ENCODE measurements at places on chromosomes 1 and 21.

DNA sequence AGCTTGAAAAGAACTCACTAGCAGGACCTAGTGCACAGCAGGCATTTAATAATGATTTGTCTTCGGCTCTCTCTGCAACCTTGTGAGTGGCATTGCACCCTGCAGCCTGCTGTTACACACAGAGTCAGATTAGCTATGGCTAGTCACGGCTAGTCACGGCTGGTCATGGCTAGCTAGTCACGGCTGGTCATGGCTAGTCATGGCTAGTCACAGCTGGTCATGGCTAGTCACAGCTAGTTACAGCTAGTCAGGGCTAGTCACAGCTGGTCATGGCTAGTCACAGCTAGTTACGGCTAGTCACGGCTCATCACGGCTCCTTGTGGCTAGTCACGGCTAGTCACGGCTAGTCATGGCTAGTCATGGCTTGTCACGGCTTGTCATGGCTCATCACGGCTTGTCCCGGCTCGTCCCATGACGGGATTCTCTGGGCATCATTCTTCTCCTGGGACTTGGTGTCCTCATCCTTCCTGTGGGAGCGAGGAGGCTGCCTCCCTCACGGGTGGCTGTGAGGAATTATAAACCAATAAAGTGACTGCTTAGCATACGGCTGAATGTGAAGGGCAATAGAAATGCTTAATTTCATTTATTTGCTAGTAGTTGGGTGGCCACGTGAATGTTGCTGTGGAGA is 12.5 kb upstream of the KIF26B start:
- DNase-seq = no peak

DNA sequence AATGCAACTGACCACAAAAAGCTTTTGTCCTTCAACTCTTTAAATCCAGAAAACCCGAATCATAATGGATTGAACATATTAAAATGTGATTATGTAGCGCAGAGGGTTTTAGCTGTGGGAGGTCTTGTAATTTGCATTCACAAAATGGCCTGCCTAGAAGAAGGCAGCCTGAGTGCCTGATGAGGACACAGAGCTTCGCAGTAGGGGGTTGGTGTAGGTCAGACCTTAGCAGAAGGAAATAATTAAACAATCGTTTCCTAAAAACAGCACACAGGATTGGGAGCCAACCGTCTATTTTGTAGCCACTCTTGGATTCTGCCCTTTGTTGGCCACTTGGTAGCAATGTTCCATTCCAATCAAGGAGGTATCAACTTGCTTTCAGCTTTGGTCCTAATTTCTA is 195.7 kb upstream of the KIAA0040 start:
- no peak for DNase-seq

GRCh38 chr1:84427250-84428188 is 29.2 kb downstream of the DNASE2B start:
- no peak for DNase-seq

DNA sequence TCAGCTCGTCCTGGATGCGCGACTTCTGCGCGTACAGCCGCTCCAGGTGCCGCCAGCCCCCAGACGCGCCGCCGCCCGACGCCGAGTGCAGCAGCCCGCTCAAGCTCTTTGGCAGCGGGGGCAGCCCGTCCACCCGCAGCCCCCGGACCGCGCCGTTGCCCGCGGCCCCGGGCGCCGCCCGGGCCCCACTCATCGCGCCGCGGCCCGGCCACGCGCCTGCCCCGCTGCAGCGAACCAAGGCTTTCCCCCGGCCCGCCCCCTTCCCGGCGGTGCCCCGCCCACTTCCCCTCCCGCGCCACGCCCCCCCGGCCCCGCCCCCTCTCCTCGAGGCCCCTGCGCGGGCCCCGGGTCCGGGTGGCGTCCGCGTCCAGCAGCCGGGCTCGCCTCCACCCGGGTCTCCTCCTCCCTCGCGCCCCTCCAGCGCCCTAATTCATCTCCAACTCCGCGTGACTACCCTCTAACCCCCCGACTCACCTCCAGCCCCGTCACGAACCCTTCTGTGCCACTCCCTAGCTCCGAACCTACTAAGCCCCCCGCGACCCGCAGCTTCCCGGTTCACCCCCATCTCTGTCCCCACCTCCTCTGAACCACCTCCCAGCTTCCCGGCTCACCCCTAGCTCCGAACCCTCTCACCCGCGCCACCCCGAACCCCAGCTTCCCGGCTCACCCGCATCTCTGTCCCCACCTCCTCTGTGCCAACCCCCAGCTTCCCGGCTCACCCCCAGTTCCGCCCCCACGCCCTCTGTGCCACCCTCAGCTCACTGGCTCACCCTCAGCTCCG is at the start of gene FAM89A:
TSS of gene FAM89A (minus strand) at position 236 of the 781 bp plus-strand sequence. CDS start at position 193, 43 bp downstream.
- peak; percentile 85 for DNase-seq

- DNase-seq = no peak
Observed at GRCh38 chr1:72399807-72400206, 117.5 kb upstream of the NEGR1 start.

GRCh38 chr1:58784758-58785441 is 1.1 kb upstream of the JUN start:
- peak; percentile 90 for DNase-seq

GRCh38 chr1:159989581-159989980 is 35.5 kb upstream of the SLAMF9 start:
- no peak for DNase-seq

DNA sequence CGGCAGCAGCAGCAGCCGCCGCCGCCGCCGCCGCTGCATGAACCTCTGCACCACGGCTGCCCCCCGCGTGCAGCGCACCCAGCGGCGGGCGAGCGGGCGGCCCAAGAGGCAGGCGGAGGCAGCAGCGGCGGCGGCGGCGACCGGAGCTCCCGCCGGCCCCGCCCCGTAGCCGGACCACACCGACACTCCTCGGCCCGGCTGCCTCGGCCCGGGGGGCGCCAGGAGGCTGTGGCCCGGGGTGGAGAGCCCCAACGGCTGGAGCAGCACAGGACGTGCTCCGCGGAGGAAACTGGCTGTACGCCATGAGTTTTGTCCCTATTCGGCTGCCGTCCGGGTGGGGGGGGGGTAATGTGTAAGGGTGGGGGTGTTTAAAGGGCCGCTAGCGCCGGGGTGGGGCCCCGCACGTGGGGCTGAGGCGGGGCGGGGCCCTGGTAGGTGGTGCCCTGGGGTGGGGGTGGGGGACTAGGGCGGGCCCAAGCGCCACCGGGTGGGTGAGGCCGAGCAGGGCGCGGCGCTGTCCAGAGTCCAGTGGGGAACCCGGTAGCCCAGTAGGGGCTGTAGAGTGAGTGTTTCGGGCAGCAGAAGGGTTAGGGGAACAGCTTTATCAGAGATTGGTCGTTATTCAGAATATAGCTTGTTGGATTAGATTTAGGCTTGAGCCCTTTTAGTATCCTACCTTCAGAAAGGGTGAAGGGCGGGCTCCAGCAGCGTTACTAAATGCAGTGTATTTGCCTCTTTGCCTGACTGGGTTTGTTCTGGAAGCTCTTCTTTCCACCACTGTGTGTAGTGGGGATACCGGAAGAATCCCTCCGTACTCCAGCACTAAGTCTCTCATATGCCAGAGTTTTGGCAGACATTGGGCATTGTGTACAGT is at the start of gene FAM78B:
TSS of gene FAM78B (minus strand) at position 304 of the 874 bp plus-strand sequence. CDS start 753 bp downstream, outside the sequence.
- peak; percentile 91 for DNase-seq

GRCh38 chr21:18655931-18656330 is 252.3 kb upstream of the TMPRSS15 start:
- DNase-seq = no peak

GRCh38 chr21:38447611-38448010 is 50.7 kb downstream of the ERG start:
- DNase-seq = no peak

DNA sequence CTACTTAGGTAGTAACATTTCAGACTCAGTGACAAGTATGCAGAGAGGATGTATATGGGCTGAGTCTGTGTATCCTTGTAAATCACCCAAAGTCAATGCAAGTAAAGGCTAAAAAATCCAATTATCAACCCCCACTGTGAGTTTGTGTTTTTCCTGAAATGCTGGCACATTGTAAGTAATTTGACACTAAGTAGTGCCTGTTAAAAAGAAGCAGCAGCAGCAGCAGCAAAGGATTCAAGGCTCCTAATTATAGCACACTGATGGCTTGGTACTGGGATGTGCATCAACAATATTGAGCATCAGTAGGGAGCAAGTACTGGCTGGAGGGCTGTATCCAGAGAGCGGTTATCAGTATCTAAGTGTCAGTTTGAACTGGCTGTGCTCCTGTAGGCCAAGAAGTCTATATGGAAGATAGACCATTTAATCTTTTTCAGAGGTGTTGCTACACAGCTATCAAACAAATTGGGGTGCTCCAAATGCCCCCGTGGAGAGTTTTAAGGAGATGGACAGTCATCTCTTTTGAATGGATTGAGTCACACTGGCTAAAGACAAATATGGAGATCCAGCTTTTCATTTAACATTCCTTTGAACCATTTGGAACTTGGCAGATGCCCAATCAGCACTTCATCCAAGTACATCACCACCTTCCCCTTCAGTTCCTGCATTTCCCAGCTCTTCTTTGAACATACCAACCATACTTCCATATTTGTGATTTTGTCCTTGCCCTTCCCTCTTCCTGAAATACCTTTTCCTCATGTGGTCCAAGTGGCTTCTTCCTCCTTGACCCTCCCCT is 241.2 kb upstream of the ST6GALNAC5 start:
- no peak for DNase-seq

DNA sequence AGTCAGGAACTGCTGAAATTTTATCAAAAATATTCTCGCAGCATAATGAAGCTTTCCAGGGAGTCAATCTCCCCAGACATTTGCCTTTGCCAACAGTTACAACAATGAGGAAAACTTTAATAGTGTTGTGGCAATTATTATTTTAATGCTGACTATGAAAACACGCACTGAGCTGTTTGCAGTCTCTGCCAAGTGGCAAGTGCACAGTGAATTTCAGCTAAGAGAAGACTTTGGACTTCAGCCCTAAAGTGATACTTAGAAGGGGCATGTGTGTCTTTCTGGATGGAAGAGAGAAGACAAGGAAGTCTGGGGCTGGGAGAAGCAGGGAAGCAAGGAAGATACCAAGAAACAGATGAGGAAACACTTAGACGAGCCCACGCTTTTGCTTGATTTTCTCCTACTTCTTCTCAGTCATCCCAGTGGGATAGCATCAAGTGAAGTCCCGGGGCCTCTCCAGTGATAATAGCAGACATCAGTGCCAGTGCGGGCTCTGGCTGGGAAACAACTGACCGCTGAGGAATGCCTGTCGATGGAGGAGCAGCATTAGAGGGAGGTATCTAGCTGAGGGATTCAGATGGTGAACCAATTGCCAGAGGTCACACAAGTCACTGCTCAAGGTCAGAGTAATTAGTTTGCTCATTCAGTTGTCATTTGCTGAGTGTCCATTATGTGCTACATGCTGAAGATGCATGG is 196.3 kb downstream of the TTLL7 start:
- no peak for DNase-seq

GRCh38 chr1:27299385-27300271 is 22.3 kb upstream of the TMEM222 start:
- peak; percentile 94 for DNase-seq

- no peak for DNase-seq
Observed at GRCh38 chr1:167683226-167683625, 38.6 kb upstream of the MPZL1 start.

GRCh38 chr1:23477359-23478144 is 6.4 kb downstream of the ASAP3 start:
- no peak for DNase-seq

DNA sequence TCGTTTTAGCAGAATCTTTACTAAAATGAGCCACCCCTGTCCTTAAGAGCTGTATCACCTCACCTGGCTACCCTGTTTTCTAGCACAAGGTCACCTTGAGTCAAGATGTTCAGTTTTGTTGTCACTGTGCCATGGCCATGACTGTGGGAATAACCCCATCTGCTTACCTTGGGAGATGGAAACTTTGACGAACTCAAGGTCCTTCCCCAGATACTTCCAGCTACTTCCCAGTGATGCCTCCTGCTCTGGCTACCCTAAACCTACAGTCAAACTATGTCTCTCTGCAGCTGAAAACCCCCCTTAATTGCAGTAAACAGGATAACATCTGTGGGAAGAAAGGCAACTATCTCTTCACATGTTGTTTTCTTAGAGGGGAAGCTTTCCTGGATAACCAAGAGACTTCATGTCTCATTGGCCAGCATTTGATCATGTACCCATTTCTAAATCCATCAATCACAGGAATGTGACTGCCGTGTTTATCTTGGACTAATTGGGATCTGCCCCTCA is 89.5 kb upstream of the C1orf21 start:
- no peak for DNase-seq

DNA sequence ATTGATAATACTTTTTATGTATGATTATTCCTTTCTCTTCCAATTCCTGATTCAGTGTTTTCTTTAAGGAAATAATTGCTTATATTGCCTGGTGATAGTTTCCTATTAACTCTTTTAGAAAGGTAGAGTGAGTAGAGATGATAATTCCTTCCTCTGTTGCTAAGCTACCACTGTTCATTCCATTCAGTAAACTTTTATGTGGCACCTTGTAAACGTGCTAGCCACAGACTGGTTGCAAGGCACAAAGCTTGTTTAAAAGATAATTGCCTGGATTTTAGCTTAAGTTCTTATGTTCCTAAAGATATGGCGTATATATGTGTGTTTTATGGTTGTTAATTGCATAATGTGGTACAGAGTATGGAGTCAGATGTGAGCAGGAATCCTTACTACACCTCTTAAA is 3.2 kb downstream of the ZFYVE9 start:
- DNase-seq = no peak

GRCh38 chr1:6783936-6784559 is 1.2 kb upstream of the CAMTA1 start:
- DNase-seq = no peak

DNA sequence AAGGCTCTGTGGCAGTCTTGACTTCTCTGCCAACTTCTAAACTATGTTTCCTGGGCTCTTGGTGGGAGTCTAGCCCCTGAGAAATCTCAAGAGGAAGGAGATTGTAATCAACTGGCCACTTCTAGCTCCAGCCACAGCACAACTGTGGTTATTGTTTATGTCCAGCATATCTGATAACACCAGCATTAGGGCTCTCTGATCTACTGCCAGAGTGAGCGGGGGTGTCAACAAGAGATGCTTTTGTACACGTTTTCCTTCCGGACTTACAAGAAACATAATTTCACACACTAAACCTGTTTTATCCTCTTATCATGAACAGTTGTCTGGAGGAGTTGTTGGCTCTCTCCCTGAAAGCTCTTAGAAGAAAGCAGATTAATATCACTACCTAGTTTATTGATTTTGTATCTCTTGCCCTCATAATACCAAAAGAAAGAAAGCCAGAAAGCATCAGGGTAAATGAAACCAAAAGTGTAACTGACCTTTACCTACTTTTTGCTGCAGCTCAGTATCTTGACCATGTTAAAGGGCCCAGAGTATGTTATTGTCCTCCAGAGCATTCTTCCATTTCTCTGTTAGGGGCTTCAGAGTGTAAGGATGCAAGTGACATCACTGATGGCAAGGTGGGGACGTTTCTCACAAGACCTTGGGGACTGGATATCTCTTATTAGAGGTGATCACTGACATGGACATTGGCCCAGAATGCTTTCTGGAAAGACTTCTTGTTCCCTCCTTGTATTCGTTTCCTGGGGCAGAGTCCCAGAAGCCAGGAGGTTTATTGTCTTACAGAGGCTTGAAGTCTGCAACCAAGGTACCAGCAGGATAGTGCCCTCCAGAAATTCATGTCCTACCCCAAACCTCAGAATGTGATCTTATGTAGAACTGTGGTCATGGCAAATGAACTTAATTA is 9.6 kb upstream of the SH2D1B start:
- DNase-seq = no peak
